ENCODE measurements at places on chromosomes 12 and 14.

DNA sequence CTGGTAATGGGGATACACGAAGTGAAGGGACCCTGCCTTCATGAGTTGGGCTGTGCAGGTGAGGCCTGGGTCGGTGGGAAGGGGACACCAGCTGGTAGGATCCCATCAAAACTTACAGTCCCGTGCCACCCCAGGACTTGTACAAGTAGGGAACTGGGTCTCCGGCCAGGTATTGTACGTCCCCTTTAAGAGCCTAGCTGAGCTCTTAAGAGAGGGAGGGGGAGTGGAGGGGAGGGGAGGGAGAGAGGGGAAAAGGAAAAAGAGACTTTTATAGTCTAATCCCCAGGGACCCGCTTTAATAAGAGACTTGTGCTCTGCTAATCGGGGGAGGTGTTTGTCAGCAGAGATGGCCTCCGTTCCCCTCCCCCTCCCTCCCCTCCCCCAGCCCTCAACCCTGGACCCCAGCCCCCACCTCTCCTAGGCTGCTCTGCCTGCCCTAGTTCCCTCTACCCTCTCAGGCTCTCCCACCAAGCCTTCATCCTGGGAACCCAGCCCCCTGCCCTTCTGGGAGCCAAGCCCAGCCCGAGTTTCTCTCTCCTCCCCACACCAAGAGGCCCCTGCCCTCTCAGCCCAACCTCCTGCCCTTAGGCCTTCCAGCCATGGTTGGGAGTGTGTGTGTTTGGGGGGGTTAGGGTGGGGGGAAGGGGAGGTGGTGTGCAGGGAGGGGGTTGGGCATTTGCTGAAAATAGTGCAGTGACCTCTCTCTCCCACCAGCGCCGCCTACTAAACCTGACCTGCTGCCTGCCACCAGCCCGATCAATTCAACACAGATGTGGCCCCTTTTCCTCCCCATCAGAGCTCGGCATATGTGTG lies 2.6 kb downstream of the GDF11 start:
- DNase-seq = no peak

- peak; percentile 36 for DNase-seq
These were observed 2.5 kb downstream of the AJUBA start for GRCh38 chr14:22979748-22980392.

DNA sequence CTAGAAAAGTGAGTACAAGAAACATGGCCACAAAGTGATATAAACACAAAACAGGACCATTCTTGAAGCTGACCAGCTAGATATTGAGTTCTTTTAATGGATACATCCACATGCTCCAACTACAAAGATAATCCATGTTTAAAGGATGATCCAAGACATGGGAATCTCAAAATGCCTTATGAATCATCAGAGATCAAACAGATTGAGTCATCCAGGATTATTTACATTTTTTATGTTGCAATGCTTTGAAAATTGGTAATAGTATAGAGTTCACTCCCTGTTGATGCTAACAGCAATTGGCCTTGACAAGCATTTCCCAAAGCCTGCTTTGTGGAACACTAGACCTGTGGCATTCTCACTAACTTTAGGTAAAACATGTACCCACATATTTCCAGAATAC lies 293.0 kb upstream of the TBX3 start:
- DNase-seq = no peak

GRCh38 chr12:90211017-90211416 lies 502.4 kb upstream of the ATP2B1 start:
- peak; percentile 93 for DNase-seq

DNA sequence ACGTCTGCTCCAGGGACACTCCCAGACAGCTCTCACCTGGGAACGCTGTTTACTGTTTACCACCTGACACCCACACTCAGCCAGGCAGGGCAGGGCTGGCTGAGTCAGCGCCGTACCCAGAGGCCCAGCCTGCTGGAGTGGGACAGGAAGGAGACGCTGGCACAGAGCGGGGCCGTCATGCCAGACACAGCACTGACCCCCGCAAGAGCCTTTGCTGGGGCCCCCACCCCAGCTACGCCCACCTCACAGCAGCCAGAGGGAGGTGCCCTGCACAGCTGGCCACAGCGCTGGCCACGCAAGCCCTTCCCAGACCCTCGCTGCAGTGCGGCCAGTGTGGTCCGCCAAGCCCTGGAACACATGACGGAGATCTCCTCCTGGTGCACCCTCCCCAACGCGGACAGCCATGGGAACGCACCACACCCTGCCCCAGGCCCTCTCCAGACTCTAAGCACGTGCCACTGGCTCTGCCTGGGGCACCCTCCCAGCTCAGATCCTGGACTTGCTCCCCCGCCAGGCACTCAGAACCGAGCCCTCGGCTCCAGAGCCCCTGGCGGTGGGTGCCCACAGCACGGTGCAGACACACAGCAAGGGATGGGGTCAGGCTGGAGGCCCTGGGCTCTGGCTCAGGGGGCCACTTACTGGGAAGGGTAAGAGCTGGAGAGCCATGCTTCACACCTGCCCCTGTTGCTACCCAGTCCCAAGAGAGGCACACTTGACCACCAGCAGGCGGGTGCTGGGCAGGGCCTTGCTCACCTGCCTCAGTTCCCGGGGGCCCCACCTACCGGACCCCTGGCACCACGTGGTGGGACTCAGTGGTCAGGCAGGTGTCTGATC lies 5.7 kb downstream of the AHNAK2 start:
- DNase-seq = peak; percentile 58

All from RCC 7860 (cell line).